ENCODE measurements at places on chromosomes 11 and 22. TPM values are rescaled to one million over a fixed set of nuclear protein-coding genes. Genes with fewer than 3 reads are reported as not detected.

DNA sequence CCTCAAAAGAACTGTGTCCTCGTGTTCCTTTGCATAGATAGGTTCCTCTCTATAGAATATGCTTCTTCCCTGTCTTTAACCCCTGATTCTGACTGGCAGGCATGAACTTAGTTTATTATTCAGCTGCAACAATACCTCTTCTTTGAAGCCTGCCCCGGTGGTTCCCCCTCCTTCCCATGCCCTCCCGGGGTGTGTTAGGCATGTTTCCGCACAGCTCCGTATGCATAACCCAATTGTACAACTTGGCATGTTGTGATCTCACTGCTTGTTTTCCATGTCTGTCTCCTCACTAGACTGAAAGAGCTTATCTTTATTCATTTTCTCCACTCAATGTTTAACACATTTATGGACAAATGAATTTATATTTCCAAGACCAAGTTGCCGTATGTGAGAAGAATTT, 72.6 kb downstream of the DEPDC5 start:
- DNase-seq, result no peak

SCGB1D2 gene
- not detected for polyA plus RNA-seq

GRCh38 chr22:23305321-23305910, 125.1 kb downstream of the BCR start:
- no peak for DNase-seq

GRCh38 chr11:26830218-26830617, 108.4 kb upstream of the SLC5A12 start:
- no peak for DNase-seq

FOLR1 gene
- polyA plus RNA-seq, result 3.3 TPM

GRCh38 chr11:116990061-116990473, 108.2 kb downstream of the SIK3 start:
- peak; percentile 75 for DNase-seq

DNA sequence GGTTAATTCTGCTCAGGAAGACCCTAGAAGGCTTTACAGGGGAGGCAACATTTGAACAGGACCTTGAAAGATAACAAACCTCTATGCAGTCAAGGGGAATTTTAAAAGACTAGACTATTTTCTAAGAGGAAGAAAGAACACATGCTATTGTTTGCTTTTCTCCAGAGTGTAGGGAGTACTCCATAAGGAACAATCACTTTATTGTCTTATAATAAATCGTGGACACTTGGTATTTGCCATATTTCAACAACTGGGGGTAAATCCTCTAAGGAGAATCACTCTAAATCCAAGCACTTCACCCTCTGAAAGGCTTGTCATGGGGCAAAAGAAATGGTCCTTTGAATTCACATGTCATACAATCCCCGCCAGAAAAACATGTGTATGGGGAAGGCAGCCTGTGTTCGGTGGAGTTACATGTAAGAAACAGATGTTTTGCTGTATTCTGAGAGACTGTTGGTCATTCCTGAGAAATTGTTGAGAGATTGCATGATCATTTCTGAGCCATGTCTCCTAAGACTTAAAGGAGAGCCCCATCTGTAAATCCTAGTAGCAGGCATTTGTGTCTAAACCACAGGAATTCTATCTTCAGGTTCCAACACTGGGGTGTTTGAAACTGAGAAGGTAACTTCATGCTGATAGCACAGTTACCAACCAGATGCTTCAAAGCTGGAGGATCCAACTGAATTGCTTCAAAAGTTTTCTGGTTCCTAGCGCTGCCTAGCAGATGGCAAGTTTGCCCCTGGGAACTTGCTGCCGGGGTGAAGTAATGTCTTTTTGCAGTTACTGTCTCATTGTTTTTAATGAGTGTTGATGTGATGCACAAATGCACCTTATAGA, 66.8 kb downstream of the FZD4 start:
- DNase-seq, result no peak

DNA sequence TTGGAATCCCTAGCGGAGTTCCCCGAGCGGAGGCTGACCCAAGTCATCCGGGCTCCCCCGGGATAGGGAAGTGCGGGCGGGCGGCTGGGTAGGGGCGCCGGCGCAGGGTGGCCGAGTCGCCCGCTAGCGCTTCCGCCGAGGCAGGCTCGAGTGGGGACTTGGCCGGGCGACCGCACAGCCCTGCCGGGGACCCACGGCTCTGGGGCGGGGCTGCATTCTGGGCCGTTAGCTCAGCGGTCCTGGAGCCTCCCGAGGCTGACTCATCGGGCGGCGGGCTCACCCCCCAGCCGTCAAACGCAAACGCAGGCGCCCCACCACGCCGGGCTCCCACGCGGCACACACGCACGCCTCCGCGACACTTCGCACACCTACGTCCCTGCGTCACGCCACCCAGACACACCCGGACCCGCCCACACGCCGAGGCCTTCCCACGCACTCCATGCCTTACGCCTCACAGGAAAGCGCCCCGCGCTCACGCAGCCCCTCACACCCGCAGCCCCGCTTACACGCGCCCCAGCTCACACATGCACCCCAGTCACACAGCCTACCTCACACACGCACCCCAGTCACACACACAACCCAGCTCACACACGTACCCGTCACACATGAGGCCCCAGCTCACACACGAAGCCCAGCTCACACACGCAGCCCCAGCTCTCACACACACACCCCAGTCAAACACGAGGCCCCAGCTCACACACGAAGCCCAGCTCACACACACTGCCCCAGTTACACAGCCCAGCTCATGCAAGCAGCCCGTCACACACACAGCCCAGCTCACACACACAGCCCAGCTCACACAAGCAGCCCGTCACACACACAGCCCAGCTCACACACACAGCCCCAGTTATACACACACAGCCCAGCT, 1.2 kb downstream of the PHLDB1 start:
- DNase-seq, result peak; percentile 59

GGT1 gene
- polyA plus RNA-seq, result 2.8 TPM

- peak; percentile 97 for DNase-seq
Measured at GRCh38 chr22:35971456-35972119, 57.0 kb downstream of the RBFOX2 start.

GRCh38 chr22:43411040-43411868, 560 bp upstream of the MPPED1 start:
- DNase-seq, result no peak

NXPE2 gene
- 0.21 TPM for polyA plus RNA-seq

DNA sequence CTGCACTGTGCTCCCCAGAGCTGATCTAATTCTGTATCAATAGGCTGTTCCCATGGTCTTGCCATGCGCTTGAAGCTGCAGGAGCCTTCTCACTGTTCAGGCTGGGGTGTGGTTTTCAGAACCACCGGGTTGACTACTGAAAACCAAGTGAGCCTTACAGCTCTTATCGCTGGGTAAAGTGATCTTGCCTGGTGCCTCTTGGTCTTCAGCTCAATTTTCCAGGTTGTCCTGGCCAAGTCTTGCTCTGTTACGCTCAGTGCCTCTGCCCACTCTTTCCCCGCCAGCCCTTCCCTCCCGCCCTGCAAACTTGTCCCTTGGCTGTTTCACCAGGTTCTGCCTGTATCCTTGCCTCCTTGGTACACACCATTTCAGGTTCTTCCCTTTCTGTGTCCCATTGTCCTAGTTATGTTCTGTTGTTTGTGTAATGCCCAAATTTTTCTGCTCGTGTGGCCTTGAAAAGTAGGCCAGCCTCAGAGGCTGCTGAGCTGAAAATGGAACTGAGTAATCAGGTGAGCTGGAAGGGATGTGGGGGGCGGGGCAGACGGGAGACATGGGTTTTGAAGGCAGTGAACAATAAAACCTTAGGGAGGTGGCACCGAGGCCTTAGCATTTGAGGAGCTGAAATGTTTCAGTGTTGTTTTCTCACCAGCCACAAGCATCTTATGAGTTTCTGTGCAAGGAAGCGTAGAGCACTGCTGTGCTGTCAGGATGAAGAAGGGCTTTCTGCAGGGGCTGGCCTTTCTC, 11.2 kb downstream of the PEX26 start:
- no peak for DNase-seq
